ENCODE measurements at places on chromosomes 2 and 18.

GRCh38 chr18:48338915-48339314 is 70.3 kb downstream of the ZBTB7C start:
- no peak for DNase-seq

- peak; percentile 62 for DNase-seq
These were observed 544 bp downstream of the EVA1A start for GRCh38 chr2:75560022-75560767.

DNA sequence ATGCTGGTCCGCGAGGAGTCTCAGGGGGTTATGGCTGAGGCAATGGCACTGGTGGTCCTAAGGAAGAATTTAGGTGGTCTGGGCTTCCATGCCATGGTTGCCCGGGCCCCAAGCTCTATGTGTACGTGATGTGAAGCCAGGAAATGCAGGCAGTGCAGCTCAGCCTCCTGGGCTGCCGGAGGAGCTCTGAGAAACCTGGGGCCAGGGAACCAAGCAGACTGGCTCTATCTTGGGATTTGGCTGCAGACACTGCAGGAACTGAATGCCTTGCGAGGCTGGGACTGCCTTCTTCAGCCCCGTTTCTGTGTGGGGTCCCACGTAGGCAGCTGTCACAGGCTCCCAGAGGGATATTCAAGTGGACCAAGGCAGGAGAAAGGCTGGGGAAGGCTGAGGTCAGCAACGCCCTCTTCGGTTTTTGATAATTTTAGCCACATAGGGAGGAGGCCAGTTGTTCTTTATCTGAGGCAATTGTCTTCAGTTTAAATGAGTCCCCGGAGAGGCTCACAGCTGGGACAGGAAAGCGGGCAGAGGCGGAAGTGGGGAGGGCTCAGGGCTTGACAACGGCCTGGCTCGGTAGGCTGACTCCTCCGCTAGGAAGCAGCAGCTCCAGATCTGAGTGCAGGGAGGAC is 77.7 kb downstream of the RHOB start:
- peak; percentile 61 for DNase-seq

DNA sequence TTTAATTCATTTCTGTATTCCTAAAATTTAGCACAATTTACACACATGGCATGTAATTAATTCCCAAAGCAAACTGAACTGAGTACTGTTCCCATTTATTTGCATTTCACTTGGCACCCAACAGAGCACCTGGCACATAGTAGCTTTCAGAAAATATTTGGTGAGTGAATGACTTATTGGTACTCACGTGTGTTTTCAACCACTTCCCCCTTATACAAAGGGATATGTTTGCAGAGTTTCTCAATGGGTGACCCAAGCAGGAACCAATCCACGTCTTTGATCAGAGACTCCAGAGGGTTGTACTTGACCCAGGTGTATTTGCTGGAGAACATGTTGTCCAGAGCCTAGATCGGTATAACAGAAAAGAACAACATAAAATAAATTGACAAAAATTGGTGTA is 6.6 kb downstream of the GKN2 start:
- DNase-seq, result no peak

DNA sequence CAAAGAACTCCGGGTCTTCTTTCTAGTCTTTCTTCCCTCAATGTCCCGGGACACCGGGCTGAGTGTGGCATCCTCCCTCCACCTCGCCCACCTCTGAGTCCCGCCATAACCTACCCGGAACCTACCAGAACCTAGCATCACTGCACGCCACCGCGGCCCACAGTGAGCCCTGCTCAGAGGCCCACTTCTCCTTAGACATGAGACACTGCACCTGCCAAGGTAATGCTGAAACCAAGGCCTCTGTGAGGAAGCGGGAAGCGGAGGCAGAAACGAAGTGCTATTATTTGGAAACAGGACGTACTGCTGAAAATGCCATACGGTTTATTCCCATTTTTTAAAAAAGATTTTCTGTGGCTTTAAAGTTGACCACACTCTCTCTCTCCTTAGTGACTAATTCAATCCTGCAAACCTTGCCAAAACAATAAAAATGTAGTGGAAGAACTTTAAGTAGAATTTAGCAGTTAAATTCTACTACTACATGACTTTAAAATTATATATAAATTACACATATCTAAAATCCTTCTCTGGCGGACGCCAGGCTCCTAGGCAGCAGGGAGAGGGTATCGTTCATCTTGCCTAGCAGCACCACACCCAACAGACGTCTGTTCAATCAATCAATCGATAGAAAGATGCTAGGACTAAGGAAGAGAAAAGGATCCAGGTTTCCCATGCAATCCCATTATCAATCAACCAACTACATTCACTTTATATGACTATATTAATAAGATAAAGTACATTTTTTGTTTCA is 82.0 kb downstream of the ZNF516 start:
- no peak for DNase-seq

DNA sequence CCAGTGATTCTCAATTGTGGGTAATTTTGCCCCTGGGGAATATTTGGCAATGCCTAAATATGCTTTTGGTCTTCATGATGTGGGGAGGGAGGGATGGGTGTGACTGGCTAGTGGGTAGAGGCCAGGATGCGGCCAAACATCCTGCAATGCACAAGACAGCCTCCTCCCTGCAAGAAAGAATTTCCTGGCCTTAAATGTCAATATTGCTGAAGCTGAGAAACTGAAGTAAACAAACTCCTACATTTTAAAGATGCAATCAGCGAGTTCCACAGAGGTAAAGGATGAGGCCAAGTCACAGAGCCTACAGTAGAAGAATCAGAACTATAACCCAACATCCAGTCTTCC is 272.9 kb upstream of the EPHA4 start:
- no peak for DNase-seq

Measured in tongue (tissue), 3 donors.